ENCODE measurements at places on chromosomes 7 and 10.

GRCh38 chr10:92419740-92420545, 129.0 kb downstream of the MARCHF5 start:
- no peak for DNase-seq

DNA sequence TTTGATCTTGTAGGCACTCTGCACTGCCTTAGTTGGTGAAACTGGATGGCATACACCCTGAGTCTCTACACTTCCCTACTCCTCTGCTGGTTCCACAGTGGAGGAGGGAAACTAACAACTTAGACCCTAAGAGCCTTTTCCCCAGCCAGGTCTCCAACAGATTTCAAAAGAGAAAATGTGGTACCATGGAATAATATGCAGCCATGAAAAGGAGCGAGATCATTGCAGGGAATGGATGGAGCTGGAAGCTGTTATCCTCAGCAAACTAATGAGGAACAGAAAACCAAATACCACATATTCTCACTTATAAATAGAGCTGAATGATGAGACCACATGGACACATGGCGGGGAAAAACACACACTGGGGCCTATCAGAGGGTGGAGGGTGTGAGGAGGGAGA, 36.3 kb upstream of the CCDC3 start:
- no peak for DNase-seq

- no peak for DNase-seq
Measured at GRCh38 chr7:46468753-46469356, 547.8 kb upstream of the IGFBP3 start.

- DNase-seq = peak; percentile 60
Measured at GRCh38 chr10:83539528-83540308, 599.6 kb upstream of the GHITM start.

DNA sequence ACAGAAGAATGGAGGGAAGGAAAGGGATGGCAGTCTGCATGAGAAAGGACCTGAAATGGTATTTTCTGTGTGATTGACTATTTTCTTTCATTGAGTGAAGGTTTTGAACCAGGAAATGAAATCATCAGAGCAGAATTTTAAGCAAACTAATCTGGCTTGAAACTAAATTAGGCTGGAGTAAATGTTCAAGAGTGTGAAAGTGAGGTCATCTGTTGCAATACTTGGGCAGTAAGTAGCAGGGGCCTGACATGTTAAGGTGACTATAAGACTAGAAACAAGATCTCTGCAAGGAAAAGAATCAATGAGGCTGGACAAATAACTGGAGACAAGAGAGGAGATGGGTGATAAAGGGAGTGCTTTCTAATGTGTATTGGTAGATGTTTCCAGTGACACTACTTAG, 205.2 kb downstream of the NSUN6 start:
- no peak for DNase-seq
